Activated CD8-positive, alpha-beta memory T cell treated with anti-CD3 and anti-CD28 coated beads for 4 hours (primary cell): ENCODE measurements at places on chromosomes 2 and 18.

- DNase-seq: no peak
Measured at GRCh38 chr2:142165790-142166189, 35.0 kb upstream of the LRP1B start.

DNA sequence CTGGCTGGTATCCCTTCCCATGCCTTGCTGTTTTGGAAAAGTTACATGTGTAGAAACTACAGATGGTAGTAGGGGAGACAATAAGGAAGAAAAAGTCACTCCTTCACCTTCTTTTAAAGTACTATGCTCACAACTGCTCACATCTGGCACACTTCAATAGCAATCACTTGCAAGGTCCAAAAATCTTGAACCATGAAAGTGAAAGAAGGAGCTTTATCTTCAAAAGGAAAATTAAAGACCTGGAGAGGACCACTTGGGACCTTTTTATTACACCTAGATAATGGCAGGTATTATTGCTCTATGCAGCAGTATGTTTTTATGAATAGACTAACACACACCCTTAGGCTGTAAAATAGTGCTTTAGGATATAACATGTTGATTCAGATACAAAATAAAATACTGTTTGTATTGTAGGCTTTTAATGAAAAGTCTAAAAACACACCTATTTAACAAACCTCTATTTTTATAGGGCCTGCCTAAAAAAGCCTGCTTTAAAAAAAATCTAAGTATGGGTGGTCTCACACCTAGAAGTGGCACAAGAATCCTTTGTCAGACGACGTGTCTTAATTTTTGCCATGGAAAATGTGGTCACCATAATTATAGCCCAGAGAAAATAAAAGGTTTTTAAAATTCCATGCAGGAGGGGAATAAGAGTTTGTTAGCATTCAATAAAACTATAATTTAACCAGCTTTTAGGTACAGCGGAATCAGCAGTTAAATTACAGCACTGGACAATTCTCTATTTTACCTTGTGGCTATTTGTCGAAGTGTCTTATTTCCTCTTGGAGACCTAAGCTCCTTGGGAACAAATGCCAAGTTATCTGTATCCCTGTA lies 124.0 kb downstream of the BCL2 start:
- DNase-seq: no peak

DNA sequence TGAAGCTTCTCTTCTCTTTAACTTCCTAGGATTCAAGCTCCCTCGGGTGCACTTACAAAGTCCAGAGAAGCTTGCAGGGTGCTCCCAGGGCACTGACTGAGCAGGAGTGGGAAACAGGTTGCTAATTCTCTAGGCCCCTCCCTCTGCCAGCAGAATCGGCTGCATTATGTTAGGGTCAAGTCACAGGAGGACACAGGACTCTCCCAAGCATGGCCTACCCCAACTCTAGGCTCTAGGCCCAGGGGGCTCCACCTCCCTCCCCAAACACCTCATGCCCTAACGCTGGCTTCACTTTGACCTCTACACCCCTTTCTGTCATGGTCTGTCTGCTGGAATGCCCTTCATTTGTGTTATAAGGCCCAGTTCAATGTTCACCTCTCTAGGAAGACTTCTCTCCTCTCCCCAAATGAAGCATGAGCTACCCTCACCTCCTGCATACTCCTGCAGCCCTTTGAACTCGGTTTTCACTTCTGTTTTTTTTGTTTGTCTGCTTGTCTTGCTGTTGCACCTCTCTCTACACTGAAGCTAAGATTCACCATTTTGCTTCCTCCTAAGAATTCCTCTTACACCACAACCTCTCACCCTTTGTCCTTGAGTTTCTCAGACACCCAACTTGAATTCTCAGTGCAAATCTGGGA lies 521.8 kb upstream of the ID2 start:
- DNase-seq: no peak

DNA sequence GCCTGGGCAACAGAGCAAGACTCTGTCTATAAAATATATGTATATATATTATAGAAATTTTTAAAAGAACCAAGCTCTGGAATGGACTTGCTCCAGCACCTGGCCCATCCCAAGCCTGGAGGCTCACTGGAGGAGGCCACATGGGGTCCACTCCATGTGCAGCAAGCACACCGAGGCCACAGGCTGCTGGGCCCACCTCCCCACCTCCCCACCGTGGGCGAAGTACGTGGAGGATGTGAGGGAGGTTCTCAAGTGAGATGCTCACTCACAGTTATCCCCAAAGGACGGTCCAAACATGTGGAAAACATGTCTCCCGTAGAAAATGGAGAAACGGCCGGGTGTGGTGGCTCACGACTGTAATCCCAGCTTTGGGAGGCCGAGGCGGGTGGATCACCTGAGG lies 13.9 kb upstream of the RAB17 start:
- no peak for DNase-seq

DNA sequence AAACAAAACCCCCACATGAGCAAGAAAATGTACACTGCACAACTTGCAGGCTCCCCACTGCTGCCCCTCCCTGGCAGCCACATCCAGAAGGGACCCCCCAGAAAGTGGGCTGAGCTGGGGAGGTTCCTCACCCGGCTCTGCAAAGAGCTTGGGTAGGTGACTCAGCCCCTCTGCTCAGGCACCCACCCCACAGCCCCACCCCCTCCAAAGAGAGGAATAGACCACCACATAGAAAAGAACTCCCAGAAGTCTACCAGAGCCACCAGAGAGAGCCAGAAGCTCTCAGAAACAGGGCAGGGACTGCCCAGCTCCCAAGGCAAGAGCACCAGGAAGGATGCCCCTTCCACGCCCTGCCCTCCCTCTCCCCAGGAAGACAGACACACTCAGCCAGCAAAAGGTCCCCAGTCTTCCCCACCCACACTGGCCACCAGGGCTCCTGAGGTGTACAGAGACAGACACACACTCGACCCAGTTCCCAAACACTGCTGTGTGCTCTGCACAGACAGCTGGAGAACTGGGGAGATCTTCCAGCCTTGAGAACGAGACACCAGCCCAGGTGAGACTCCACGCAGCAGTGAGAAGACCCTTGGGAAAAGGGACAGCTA lies 28.2 kb downstream of the BIN1 start:
- DNase-seq: no peak

GRCh38 chr2:188601927-188602326 lies 310.3 kb downstream of the GULP1 start:
- DNase-seq: no peak
